ENCODE measurements at places on chromosomes 3 and 15.

DNA sequence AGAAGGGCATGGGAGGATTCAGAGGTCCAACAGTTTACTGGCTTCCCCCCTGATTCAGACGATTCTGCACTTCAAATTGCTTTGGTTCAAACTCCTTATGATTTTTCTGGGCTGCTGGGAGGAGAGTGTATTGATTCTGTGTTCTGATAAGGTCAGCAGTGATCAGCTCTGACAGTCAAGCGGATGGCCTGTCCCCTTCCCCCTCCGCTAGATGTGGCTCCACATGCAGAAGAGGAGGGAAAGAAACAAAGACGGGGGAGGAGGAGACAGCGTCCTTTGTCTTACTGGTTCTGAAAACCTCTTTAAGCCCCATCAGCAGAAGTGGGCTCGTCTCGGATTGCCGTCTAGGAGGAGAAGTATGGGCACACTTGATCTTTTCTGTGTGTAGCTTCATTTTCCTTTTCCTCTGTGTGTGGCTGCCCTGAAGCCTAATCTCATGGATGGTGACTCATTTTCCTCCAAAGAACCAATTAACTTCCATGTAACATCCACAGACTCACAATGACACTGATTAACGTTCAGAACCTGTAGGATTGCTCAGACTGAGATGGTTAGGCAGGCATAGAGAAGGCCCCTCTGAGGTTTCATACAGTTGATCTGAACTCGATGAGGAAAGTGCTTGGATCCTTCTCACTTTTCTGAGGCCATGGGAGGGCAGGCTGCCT lies 162.4 kb upstream of the PPP2R3A start:
- DNase-seq, result no peak

- no peak for DNase-seq
Observed at GRCh38 chr3:101387351-101387750, 67.0 kb upstream of the IMPG2 start.

DNA sequence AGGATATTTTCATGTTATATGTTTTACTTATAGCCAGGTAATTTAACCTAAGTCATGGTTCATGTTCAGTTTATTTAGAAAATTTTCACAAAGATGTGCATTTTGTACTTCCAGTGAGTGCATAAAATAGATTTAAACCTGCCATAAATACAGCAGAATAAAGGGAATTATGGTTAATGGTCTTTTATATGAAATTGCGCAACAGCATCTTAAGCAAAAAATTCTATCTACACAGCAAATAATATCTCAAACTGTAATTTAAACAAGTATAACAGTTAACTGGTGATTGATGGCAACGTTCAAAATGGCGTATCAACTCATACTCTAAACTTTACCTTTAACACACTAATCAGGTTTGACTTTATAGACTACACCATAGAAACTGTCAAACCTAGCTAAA lies 97.6 kb downstream of the ROBO1 start:
- no peak for DNase-seq

DNA sequence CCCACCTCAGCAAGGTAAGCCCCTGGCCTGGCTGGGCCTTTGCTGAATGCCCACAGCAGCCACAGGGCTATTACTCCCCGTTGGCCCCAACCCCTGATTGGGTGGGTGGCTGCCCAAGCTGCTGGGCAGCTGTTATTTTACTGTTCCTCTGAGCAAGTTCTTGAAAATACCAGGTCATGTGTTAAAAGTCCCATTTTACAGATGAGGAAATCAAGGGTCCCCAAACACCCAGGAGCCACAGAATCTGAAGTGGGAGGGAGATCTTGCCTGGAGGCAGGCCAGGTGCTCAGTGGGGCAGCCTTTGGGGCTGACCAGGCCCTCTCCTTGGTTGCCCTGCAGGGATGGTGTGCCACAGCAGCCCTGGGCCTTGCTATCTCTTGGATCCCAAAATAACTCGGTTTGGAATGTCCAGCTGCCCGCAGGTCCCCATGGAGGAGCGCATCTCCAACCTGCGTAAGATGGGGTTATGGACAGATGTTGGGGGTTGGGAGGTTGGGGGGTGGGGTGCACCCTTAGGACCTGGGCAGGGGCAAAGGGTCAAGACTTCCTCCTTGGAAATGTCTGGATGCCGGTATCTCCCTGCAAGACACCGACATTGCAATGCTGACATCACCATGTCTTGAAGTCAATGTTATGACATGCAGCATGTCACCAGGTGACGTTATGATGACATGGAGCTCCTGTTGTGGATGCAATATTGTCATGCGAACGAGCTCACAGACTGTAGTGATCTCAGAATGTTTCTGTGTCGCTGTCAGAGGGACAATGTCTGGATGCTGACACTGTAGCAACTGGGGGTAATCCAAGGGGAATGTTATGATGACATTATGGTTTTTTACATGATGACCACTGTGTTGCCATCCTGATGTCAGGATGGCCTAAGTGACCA lies 13.3 kb upstream of the CSPG4 start:
- DNase-seq, result no peak

DNA sequence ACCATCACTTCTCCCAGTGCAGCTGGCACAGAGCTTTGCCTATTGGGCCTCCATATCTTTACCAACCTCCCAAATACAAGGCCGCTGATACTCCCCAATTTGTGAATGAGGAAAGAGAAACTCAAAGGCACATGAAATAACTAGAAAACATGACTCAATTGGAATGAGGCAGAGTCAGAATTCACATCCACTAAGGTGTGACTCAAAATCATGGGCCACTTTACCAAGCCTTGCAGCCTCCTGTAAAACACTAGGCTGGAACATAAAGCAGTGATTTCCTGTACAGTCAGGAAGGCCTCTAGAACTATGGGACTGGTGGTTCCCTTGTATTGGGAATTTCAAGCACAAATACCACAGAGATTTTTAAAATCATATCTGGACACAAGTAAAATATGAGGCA lies 128.6 kb downstream of the DCLK3 start:
- no peak for DNase-seq

DNA sequence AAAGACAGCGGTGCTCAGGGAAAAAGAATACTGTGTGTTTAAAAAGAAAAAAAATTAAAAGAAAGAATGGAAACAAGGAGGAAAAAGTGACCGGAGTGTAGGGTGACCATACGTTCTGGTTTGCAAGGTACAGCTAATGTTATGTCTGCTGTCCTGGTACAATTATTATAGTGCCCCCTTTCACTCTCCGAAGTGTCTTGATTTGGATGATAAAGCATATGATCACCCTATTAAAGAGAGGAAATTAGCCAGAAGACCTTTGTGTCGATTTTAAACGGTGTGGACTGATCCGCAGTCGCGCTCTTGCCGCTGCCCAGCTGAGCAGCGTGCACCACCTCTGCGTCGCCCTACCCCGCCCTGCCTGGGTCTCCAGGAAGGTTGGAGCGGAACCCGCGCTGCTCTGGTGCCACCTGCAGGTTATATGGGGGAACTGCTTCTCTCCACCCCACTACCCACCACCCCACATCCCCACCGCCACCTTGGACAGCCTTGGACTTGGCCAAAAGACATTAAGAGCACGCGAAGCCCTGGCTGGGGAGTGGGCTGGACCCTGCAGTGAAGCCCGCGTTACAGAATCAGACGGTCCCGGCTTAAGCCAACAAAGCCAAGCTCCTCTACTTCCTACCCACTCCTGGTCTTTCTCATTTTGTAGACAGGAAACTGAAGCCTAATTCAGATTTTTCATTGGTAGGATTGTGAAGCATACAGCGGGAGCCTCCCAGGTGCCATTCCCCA lies 41.2 kb upstream of the UBE2Q2 start:
- DNase-seq, result peak; percentile 69

DNA sequence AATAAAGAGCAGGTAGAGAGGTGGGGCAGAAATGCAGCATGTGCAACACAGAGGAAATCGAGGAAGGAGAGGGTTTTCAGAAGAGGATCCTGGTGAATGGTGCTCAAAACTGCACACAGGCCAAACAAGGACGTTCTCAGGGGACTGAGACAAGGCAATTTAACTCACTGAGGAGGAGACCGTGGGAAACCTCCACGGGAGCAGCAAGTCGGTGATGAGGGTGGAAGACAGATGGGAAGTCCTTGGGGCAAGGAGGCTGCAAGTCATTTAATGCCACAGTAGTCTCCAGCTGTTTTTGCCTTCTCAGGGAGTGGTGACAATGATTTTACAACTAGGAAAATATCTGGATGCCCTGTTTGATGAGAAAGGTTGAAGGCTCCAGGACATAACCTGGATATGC lies 11.5 kb upstream of the PDIA5 start:
- DNase-seq, result no peak

DNA sequence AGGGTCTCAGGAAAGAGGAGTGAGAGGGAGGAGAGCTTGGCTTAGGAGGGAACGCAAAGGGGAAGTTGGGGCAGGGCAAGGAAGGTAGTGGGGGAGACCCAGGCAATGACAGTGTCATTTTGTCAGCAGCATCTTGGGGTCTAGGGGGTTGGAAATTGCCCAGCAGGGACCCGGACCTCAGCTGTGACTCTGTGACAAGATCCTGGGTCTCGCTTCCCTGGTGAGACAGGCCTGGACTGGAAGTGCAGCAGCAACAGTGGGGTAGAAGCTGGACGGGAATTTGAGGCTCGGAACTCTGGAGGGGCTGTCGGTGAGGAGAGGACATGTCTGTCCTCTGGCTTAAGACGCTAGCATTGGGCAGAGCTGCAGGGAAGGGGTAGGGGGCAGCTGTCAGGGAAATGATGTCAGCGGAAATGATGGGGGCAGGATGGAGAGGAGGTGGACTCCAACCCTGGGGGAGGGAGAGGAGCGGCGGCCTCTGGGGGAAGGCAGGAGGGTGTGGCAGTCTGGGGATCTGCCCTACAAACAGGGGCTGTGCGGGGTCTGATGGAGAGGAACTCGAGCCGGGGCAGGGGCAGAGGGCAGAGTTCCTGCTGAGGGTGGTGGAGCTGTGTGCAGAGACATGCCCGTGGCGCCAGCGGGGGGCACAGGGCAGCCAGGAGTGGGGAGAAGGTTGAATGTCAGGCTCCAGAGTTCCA lies 12.3 kb downstream of the ANPEP start:
- no peak for DNase-seq

All from fibroblast of skin of back (primary cell).